Spleen (tissue), 13 donors: ENCODE measurements at places on chromosomes 4 and X.

- H3K4me1 ChIP-seq, result no peaks in the 10 kb centered on the region
- H3K27ac ChIP-seq, result no peak overlapping the region
- DNase-seq, result no peak
- no peak overlapping the region for H3K4me3 ChIP-seq
- no peaks in the 10 kb centered on the region for H3K27me3 ChIP-seq
- H3K36me3 ChIP-seq, result peaks cover 6% of the 10 kb centered on the region
Measured at GRCh38 chr4:139403462-139403861, 50.5 kb upstream of the RAB33B start.

DNA sequence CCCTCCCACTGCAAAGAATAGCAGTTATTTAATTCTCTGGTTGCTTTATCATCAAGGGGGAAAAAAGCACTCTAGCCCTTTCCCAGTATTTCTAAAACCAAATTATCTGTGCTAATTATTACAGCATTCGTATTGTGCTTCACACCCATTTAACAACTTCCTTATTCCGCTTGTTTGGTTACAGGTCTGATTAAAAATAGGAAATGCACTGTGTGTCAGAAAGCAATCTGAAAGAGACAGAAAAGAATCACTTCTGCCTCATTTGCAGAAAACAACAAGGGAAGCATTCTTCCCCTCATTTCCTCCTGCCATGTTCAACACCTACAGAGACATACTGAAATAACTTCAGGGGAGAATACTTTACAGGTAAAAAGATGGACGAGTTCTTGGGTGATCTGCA lies 114.9 kb upstream of the MAP3K15 start:
- H3K27ac ChIP-seq, result peak overlapping the region; percentile 38
- peaks cover 8% of the 10 kb centered on the region for H3K4me1 ChIP-seq
- no peak overlapping the region for H3K4me3 ChIP-seq
- no peaks in the 10 kb centered on the region for H3K36me3 ChIP-seq
- no peak for DNase-seq

GRCh38 chrX:24241822-24242648 lies 71.8 kb downstream of the SUPT20HL2 start:
- H3K27ac ChIP-seq, result peak overlapping the region; percentile 41
- H3K4me3 ChIP-seq, result no peak overlapping the region
- DNase-seq, result no peak
- H3K36me3 ChIP-seq, result no peaks in the 10 kb centered on the region

DNA sequence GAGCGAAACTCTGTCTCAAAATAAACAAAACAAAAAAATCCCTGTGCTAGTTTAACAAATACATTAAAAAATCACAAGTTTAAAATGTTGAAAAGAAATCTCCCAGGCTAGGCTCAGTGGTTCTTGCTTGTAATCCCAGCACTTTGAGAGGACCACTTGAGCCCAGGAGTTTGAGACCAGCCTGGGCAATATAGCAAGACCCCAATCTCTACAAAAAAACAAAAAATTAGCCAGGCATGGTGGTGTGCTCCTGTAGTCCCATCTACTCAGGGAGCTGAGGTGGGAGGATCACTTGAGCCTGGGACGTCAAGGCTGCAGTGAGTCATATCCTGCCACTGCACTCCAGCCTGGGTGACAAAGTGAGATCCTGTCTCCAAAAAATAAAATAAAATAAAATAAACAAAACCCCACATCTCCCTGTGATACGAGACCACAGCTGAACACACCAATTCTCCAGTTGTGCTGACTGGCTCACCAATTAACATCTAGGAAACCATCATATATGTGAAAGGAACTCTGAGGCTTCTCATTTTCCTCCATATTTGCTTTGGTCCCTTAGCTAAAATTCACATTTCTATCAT lies 7.3 kb downstream of the RPS4X start:
- no peak for DNase-seq
- H3K36me3 ChIP-seq, result peaks cover 81% of the 10 kb centered on the region
- H3K27me3 ChIP-seq, result no peaks in the 10 kb centered on the region
- no peak overlapping the region for H3K27ac ChIP-seq

- no peak for DNase-seq
- peaks cover 10% of the 10 kb centered on the region for H3K4me1 ChIP-seq
- H3K4me3 ChIP-seq, result no peak overlapping the region
- no peaks in the 10 kb centered on the region for H3K27me3 ChIP-seq
- no peaks in the 10 kb centered on the region for H3K36me3 ChIP-seq
Measured at GRCh38 chr4:37872310-37872988, 18.4 kb upstream of the TBC1D1 start.

- DNase-seq, result no peak
- no peak overlapping the region for H3K27ac ChIP-seq
- no peaks in the 10 kb centered on the region for H3K36me3 ChIP-seq
- no peaks in the 10 kb centered on the region for H3K27me3 ChIP-seq
- H3K4me1 ChIP-seq, result no peaks in the 10 kb centered on the region
Measured at GRCh38 chrX:108219949-108220601, 128.5 kb downstream of the ATG4A start.

DNA sequence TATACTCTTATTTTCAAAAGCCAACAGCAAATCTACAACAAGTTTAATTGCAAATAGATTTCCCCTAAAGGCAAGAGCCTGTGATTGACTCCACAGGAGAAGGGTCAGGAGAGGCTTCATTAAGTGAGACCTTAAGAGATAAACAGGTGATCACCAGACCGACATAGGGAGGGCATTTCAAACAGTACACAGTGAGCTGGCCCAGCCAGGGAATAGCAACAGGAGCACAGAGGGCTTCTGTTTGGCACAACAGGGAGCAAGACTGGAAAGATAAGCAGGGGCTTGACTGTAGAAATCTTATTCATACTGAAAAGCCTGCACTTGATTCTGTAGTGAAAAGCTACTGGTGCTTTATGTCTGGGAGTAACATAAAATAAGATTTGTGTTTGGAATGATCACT lies 3.9 kb downstream of the RUFY3 start:
- DNase-seq, result no peak
- H3K36me3 ChIP-seq, result no peaks in the 10 kb centered on the region
- H3K27me3 ChIP-seq, result no peaks in the 10 kb centered on the region

GRCh38 chr4:21656832-21657231 lies 291.7 kb downstream of the KCNIP4 start:
- no peaks in the 10 kb centered on the region for H3K4me1 ChIP-seq
- H3K27ac ChIP-seq, result no peak overlapping the region
- DNase-seq, result no peak
- no peaks in the 10 kb centered on the region for H3K27me3 ChIP-seq
- no peak overlapping the region for H3K4me3 ChIP-seq

- H3K27ac ChIP-seq, result no peak overlapping the region
- DNase-seq, result no peak
- no peaks in the 10 kb centered on the region for H3K4me1 ChIP-seq
- H3K36me3 ChIP-seq, result no peaks in the 10 kb centered on the region
- H3K27me3 ChIP-seq, result peaks cover 19% of the 10 kb centered on the region
Measured at GRCh38 chrX:151370906-151371305, 26.1 kb upstream of the VMA21 start.

DNA sequence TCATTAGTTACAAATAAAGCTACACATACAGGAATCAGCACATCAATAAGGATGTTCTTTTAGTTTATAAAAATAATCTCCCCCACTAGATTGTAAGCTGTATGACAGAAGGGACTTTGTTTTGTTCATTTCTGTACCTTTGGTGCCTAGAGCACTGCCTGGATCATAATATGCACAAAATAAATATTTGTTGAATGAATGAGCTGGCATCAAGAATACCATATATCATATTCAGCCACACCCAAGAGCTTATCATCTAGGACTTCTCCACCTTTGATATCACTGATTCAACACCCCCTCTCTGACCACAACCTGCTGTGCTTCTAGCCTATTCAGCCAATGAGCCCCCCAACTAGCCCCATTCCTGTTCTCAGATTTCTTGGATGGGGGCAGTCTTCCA lies 10.6 kb downstream of the SYTL4 start:
- no peak overlapping the region for H3K4me3 ChIP-seq
- H3K27ac ChIP-seq, result no peak overlapping the region
- H3K27me3 ChIP-seq, result no peaks in the 10 kb centered on the region
- no peak for DNase-seq

DNA sequence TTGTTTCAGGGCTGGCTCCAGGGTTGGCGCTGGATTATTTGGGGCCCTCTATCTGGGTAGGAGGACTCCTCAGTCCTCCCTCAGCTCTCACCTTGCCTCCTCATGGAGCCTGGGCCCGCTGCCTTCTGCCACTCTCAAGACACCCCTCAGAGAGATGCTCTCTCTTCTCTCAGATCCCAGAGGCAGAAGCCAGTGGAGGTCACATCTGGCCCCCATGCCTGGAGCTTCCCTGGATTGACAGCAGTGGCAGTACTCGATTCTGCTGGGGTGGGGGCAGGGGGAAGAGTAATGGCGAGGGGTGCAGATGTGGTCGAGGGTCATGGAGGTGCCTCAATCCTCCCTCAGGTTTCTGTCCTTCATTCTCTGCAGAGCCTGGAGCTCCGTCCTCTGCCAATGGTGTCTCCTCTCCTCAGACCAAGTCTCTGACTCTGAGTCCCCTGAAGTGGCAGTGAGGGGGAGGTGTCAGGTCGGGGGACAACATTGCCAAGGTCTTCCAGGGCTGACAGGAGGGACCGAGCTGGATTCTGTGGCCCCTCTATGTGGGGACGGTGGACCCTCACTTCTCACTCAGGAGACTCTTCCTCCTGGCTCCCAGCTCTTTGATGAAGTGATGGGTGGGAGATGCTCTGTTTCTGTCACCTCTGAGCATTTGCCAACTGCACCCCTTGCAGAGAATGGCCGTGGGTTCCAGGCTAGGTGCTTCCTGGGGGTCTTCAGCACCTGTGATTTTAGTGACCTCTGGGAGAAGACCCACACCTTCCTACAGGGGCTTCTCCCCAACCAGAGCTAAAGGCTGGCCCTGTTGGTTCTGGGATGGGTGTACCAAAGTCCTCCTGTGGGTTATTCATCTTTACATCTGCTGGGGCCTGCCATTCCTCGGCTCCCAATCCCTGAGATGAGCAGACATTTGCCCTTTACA lies 10.9 kb upstream of the HSFX1 start:
- peak; percentile 46 for DNase-seq
- no peak overlapping the region for H3K27ac ChIP-seq
- H3K4me1 ChIP-seq, result no peaks in the 10 kb centered on the region

GRCh38 chrX:28205905-28206304 lies 224.7 kb upstream of the DCAF8L1 start:
- no peak for DNase-seq
- H3K27me3 ChIP-seq, result no peaks in the 10 kb centered on the region
- H3K36me3 ChIP-seq, result no peaks in the 10 kb centered on the region

DNA sequence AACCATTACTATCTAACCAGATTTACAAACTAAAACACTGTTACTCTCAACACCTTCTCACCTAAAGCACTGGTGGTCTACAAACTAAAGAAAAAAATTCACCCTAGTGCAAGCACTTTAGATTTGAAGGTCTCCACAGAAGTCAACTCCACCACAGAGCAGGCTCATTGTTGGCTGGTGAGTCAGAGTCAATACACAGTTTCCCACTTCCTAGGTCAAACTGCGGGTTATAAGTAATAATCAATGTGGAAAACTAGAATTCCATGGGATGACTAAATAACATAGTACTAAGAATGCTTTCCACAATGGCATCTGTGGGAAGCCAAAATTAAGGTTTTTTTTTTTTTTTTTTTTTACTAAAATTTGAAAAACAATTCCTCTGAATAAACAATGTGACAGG lies 191.8 kb downstream of the PDGFC start:
- no peaks in the 10 kb centered on the region for H3K36me3 ChIP-seq
- no peak overlapping the region for H3K27ac ChIP-seq
- H3K4me1 ChIP-seq, result no peaks in the 10 kb centered on the region
- no peak for DNase-seq

GRCh38 chr4:69025191-69025998 lies 70.9 kb upstream of the UGT2B7 start:
- no peaks in the 10 kb centered on the region for H3K36me3 ChIP-seq
- H3K27ac ChIP-seq, result no peak overlapping the region
- no peaks in the 10 kb centered on the region for H3K4me1 ChIP-seq
- DNase-seq, result peak; percentile 43
- H3K4me3 ChIP-seq, result no peak overlapping the region

- H3K27ac ChIP-seq, result no peak overlapping the region
- no peaks in the 10 kb centered on the region for H3K27me3 ChIP-seq
- peaks cover 8% of the 10 kb centered on the region for H3K4me1 ChIP-seq
- peaks cover 3% of the 10 kb centered on the region for H3K36me3 ChIP-seq
Measured at GRCh38 chrX:65537229-65537628, 2.6 kb upstream of the LAS1L start.

- peaks cover 17% of the 10 kb centered on the region for H3K4me1 ChIP-seq
- DNase-seq, result no peak
- peaks cover 5% of the 10 kb centered on the region for H3K36me3 ChIP-seq
- no peaks in the 10 kb centered on the region for H3K27me3 ChIP-seq
- no peak overlapping the region for H3K27ac ChIP-seq
Measured at GRCh38 chr4:55355555-55355954, 9.5 kb downstream of the SRD5A3 start.

DNA sequence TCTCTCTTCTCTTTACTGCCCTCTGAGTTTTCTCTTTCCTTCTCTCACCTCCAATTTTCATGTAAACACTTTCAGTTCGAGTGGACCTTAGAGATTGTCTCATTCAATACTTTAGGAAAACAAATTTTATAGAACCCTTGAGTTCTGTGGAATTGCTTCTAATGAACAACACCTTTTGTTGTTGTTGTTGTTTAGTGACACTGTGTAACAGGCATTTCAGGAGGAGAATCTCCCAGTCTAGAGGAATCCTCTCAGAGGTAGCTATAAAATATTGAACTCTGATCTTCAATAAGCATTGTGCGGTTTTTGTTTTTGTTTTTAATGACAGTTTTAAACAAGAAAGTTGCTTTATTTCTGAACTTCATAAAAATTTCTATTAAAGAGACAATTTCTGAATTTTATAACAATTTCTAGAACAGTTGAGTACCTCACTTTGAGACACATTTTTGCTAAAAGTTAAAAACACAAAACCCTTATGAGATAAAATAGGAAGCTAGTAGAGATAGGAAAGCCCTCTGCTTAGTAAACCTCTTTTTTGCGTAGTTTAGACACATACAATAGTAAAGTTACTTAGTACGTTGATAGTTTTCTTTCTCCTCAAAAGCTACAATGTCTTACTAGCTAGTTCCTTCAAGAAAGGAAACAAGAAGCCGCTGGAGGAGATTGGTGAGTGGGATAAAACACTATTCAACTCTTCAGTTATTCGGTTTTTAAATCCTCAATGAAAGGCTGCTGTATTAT lies 38.8 kb downstream of the CLCN3 start:
- DNase-seq, result no peak
- no peaks in the 10 kb centered on the region for H3K27me3 ChIP-seq
- no peak overlapping the region for H3K27ac ChIP-seq
- no peak overlapping the region for H3K4me3 ChIP-seq

GRCh38 chrX:134654398-134655012 lies 3.8 kb downstream of the PLAC1 start:
- H3K27me3 ChIP-seq, result no peaks in the 10 kb centered on the region
- no peak overlapping the region for H3K27ac ChIP-seq
- no peak overlapping the region for H3K4me3 ChIP-seq
- H3K4me1 ChIP-seq, result no peaks in the 10 kb centered on the region

- no peak overlapping the region for H3K27ac ChIP-seq
- DNase-seq, result no peak
- H3K4me1 ChIP-seq, result no peaks in the 10 kb centered on the region
Measured at GRCh38 chr4:95038791-95039190, 281.0 kb downstream of the BMPR1B start.

DNA sequence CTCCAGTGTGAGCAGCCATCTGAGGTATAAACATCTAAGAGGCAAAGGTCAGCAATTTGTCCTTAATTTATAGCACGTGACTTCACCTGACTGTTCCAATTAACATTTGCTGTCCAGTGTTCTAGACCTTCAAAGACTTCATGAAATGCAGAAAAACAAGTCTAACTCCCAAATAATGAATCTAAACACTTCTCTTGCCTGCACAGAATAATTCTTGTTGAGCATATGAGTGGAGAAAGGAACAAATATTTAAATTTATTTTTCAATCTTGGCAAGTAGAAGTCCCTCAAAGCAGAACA lies 12.0 kb downstream of the RFC1 start:
- peak overlapping the region; percentile 90 for H3K27ac ChIP-seq
- H3K4me3 ChIP-seq, result peak overlapping the region; percentile 22
- H3K36me3 ChIP-seq, result peaks cover 17% of the 10 kb centered on the region
